ENCODE measurements at places on chromosomes 1 and 21.

GRCh38 chr1:68270951-68271350 lies 38.6 kb upstream of the WLS start:
- DNase-seq, result no peak

- DNase-seq, result no peak
These were observed 473 bp upstream of the BRDT start for GRCh38 chr1:91948501-91949355.

- DNase-seq, result no peak
These were observed 9.6 kb downstream of the KRTAP10-1 start for GRCh38 chr21:44530221-44530902.

- no peak for DNase-seq
These were observed 28.6 kb downstream of the CAMSAP2 start for GRCh38 chr1:200767321-200767720.

DNA sequence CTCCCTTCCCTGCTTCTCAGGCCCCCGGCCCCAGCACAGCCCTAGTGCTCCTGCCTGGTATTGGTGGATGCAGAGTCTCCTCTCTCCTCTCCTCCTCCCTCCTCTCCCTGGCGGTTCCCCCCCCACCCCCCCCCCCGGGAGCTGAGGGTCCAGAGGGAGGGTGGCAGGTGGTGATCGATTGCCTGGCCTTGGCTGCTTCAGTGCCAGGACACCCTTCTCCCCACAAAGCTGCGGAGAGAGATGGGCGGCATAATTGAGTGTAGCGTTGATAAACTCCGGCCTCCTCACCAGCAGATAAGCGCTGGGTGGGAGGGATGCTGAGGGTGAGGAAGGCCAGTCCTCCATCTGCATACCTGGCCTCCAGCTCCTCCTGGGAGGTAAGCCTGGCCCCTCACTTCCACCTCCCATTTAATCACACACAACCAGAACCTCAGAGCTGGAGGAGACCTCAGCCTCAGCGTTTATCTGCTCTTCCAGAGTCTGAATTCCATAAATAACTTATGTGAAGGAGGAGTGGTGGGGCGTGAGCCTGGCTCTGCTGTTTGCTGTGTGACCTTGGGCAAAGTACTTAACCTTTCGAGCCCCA lies 60.8 kb downstream of the LRRN2 start:
- no peak for DNase-seq

- DNase-seq, result no peak
These were observed 88.7 kb downstream of the ATP1A1 start for GRCh38 chr1:116461723-116462122.

DNA sequence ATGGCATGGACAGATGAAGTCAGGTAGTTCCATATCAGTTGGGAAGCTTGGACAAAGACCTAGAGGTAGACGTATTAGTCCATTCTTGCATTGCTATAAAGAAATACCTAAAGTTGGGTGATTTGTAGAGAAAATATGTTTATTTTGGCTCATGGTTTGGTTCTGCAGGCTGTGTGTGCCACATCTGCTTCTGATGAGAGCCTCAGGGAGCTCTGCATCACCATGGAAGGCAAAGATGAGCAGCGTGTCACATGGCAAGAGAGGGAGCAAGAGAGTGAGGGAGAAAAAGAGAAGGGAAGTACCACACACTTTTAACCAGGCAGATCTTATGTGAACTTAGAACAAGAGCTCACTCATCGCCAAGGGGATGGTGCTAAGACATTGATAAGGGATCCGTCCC lies 9.0 kb downstream of the TSACC start:
- no peak for DNase-seq

- DNase-seq, result no peak
These were observed 25.7 kb upstream of the ABCG1 start for GRCh38 chr21:42193131-42193671.

DNA sequence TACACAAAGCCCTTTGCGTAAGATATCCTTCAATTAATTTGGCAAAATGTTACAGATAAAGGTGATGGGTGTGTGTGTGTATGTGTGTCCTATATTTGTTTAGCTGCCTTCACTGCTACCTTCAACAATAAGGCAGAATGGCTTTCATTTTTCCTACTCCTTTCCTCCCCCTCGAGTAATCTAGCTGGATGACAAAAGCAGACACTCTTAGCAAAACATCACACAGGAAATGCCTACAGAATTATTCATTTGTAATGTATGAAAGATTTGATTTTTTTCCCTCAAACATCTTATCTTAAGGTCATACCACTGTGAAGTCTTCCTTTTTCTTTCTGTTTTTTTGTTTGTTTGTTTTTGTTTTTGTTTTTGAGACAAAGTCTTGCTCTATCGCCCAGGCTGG lies 10.6 kb downstream of the PTPN22 start:
- no peak for DNase-seq

GRCh38 chr1:226625326-226625725 lies 76.8 kb downstream of the STUM start:
- no peak for DNase-seq

GRCh38 chr1:187383366-187383765 lies 554.6 kb downstream of the PLA2G4A start:
- DNase-seq, result no peak

DNA sequence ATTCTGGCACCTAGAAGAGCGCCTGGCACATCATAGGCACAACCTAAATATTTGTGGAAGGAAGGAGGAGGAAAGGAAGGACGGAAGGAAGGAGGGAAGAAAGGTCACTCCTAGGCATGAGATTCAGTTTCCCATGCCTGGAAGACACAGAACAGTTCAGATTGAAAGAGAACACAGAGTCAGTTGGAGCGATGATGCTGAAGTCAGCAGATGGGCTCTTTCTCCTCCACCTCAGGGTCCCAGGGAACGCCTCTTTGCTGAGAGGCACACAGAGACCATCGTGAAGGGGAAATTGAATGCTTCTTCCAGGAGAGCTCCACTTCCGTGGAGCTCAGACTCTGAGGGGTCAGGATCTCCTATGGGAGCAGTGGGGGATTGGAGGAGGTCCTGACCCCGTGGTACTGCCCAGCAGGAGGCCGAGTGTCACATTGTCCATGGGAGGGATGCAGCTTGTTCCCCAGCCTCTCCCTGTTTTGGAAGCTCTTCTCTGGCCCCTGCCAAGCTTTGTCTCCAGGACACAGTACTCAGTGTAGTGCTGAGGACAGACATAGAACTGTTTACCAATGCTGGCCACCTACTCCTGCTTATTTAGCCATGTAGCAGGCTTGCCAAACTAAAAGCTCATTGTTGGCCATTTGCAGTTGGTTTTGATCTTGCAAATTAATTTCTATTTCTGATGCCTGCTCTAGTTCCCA lies 2.4 kb downstream of the MYBPHL start:
- DNase-seq, result no peak

Data from brain (organoid and tissue), 16 donors.